GOT3 (cell line): ENCODE measurements at places on chromosomes 7 and 10.

DNA sequence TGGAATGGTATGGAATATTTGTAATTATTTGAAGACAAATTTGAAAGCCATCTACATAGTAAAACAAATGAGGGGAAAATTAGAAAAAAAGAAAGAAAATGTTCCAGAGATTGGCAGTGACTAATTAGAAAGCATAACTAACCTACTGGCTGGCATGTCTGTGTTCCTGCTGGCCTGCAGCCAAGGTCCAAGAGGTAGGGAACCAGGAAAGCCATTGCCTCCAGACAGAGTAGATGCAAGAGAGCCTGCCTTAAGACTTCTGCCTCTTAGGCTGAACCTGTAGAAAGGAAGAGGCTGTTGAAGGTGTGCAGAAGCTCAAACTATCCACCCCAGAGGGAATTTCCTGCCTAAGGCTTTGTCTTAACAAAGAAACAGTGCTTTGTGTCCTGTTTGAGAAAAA, 982.0 kb downstream of the SORCS1 start:
- DNase-seq = no peak

GRCh38 chr10:63788152-63788821, 267.1 kb downstream of the REEP3 start:
- no peak for DNase-seq

DNA sequence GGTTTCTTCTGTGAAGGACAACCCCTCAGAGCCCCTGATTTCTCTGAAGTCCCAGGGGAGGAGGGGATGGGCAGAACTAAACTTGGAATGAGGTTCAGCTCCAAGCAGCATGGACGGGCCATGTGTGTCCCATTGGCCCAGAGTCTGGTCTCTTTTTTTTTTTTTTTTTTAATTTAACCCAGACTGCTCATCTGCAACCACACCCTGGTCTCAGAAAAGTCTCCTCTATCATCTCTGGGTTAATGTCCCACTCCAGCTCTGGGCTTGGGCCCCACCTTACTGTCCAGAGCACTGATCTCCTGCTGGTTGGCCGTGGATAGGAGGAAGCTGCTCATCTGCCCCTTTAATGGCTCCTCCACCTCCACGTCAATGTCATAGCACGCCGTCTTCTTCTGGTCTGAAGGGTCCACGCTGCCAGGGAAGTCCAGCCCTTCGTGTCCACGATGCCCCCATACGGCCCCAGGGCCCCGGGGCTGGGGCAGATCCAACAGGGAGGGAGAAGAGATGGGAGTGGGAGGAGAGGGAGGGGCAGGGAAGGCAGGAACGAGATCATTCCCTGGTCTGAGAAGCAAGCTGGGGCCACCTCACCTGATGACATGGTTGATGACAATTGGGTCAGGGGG, 7.7 kb downstream of the CHPF2 start:
- no peak for DNase-seq

- DNase-seq = no peak
These were observed 634.0 kb upstream of the SEMA3D start for GRCh38 chr7:85820702-85821443.

- no peak for DNase-seq
These were observed 11.8 kb downstream of the NT5C3A start for GRCh38 chr7:33050535-33051318.

- no peak for DNase-seq
These were observed 13.4 kb downstream of the ADIRF start for GRCh38 chr10:86981716-86982115.

GRCh38 chr10:99615426-99615825, 4.8 kb downstream of the SLC25A28 start:
- DNase-seq = no peak
